HTR-8/SVneo (cell line): ENCODE measurements at places on chromosomes 1 and 21.

DNA sequence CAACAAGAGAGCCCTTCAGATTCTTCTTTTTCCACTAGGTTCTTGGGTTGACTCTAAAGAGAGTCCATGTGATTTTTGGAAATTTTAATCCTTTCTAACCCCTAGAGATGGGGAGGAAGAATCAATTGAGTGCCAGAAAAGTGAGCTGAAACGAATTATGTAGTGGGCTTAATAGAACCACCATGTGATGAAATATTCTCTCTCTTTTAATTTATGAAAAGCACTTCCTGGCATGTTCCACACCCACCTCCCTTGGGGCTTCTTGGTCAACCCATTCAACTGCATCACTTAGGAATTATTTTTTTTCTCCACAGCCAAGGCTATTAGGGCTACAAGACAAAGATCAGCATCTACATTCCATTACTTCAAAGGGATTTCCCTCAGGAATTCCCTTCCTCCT, 79.6 kb downstream of the ZC3H11B start:
- no peak for DNase-seq

- no peak for DNase-seq
Observed at GRCh38 chr1:181612100-181612499, 128.8 kb downstream of the CACNA1E start.

- DNase-seq = no peak
Observed at GRCh38 chr1:232170909-232171308, 459.0 kb downstream of the SIPA1L2 start.

GRCh38 chr1:3156936-3157335, 87.9 kb downstream of the PRDM16 start:
- no peak for DNase-seq

DNA sequence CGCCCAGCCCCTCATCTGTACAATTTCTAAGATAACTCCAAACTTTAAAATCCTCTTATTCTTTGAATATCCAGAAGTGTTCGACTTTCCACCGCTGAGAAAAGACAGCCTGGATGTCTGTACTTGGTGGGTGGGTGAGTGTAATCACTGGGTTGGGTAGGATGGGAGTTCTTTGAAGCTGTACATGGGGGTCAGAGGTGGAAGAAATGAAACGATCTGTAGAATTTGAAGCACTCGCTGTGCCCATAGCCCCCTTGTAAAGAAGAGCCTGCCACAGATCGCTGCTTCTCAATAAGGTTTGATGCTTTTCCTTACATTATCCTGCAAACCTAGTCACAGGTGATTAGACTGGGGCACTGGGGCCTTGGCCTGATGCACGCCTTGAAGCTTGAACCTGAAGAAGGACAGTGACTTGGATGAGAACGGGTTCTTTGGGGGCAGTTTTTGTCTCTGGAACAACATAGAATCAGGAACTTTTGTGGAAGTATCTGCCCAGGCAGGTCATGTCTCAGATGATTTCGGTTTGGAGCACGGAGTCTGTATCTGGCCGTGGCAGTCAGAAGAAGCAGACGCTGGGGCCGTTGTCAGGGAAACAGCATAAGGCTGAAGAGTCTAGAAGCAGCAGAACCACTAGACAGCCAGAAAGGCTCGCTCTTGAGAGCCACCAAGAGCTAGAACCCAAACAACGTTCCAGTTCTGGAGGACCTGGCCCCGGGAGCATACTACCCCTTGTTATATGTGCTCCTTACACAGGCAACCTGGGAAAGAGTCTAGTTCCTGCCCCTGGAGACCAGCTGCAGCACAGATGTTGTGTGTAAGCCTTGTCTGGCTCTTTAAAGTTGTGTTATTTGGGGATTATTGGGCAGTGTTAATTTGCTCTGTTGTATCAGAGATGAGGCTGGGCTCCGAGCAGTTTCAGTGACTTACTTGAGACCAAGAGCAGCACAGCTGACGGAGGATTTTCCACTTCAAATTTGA, 45.1 kb upstream of the SCCPDH start:
- DNase-seq = no peak
